ENCODE measurements at places on chromosomes 5 and 9.

DNA sequence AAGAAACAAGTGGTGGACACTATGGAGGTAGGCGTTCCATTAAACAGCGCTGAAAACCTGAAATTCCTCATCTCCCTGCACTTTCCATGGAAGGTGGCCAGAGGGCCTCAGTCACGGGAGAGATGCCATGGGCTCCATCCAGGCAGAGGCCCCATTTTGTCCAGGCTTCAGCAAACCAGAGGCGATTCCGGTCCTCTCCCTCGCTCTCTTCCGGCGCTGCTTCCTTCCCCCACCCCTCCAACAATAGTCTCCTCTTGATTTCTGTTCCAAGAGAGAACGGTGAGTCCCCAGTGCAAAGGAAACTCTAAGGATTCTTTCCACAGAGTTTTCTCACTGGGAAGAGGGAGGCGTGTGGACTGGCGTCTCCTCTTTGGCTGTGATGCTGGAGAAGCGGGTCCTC lies 7.5 kb downstream of the ZNF366 start:
- DNase-seq = no peak

- DNase-seq = no peak
Measured at GRCh38 chr5:63011158-63011557, 432.5 kb downstream of the LRRC70 start.

- no peak for DNase-seq
Measured at GRCh38 chr5:168939156-168939800, 360.1 kb upstream of the PANK3 start.

- no peak for DNase-seq
Measured at GRCh38 chr9:124782661-124783574, 6.0 kb downstream of the OLFML2A start.

- no peak for DNase-seq
Measured at GRCh38 chr9:133759946-133760345, 21.8 kb upstream of the SARDH start.

GRCh38 chr5:77709993-77710685 lies 66.0 kb downstream of the TBCA start:
- DNase-seq = no peak

DNA sequence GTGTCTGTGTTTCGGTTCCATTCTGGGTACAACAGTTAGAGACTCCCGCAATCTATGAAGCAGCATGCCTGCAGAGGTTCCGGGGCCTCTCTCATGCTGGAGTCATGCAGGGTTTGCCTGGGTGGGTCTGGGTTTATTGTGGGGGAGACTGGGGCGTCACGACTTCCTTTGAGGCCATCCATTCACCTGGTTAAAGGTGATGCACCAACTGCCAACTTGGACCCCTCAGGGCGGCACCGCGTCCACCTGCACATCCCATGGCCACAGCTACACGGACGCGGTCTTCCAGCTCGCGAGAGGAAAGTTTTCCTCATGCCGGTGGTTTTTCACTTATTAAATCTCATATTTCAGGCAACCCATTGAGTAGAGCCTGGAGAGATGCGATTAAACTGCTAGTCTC lies 30.9 kb upstream of the IRX4 start:
- no peak for DNase-seq

- DNase-seq = peak; percentile 63
Measured at GRCh38 chr9:1837453-1838084, 177.6 kb upstream of the SMARCA2 start.

- DNase-seq = no peak
Measured at GRCh38 chr5:82817897-82818676, 259.1 kb downstream of the TMEM167A start.

- no peak for DNase-seq
Measured at GRCh38 chr5:180235077-180235476, 26.1 kb upstream of the RASGEF1C start.

- DNase-seq = no peak
Measured at GRCh38 chr5:181044662-181045305, 4.7 kb downstream of the BTNL9 start.

GRCh38 chr5:171157775-171158174 lies 151.3 kb upstream of the TLX3 start:
- no peak for DNase-seq

- DNase-seq = peak; percentile 57
Measured at GRCh38 chr5:170100066-170100943, 5.4 kb upstream of the FOXI1 start.

DNA sequence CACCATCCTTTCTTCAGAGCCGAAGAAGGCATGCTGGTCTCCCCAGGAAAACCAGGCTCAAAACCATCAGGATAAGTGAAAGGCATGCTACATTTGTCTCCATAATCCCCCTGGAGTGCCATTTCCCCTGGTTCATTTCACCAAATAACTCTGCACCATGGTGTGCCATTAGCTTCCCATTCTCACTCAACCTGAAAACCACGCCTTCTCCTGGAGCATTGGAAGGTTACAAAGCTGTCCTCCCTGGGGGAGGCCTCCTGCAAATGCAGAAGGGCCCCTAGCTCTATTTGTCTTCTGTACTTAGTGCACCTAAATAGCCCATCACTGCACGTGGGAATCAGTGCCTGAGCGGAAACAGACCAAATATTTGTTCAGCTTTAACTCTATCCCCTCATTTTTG lies 90.2 kb upstream of the ICE1 start:
- DNase-seq = no peak

DNA sequence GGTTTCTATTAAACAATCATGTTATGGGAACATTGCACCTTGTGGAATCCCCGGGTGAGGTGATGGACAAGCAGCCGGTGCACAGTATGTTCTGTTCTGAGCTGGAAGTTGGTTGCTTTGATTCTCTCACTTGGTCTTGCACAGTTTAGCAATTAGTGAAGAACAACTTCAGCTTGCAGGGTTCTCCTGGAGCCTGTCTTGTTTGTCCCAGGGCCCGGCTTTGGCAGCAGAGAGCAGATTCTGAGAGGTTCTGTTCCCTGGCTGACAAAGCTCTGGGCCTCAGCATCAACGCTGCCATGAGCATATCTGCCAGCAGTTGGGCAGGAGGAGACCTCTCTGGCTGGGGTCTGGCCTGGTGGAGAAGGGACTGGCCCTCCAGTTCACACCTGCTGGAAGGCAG lies 16.9 kb downstream of the GADD45G start:
- DNase-seq = no peak
